Foreskin keratinocyte (primary cell): ENCODE measurements at places on chromosomes 5 and 9. TPM values are rescaled to one million over a fixed set of nuclear protein-coding genes. Genes with fewer than 3 reads are reported as not detected.

GRCh38 chr9:76845254-76845653, 60.7 kb downstream of the PRUNE2 start:
- DNase-seq, result no peak

GRCh38 chr5:59698207-59699178, 195.0 kb downstream of the PDE4D start:
- no peak for DNase-seq

GRCh38 chr5:1111241-1111726, 579 bp downstream of the SLC12A7 start:
- DNase-seq, result no peak

DNA sequence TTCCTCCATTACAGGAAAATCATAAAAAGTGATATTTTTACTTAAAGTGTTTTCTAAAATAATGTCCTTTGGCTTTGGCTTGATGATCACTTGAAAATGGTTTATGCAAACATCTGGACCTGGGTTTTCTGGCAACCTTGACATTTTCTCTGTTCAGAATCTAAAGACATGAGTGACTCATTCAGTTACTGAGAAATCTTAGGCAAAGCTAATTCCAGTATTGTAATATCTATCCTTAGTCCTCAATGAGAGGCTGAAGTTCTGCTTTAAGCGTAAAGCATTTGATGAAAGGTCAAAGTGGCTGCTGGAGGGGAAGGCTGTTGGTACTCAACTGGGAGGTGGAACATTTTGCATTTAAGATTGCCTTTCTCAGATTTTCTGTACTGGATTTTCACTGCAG, 2.3 kb downstream of the MAN2A1 start:
- DNase-seq, result no peak

GRCh38 chr5:62333250-62333794, 27.3 kb downstream of the KIF2A start:
- no peak for DNase-seq

DNA sequence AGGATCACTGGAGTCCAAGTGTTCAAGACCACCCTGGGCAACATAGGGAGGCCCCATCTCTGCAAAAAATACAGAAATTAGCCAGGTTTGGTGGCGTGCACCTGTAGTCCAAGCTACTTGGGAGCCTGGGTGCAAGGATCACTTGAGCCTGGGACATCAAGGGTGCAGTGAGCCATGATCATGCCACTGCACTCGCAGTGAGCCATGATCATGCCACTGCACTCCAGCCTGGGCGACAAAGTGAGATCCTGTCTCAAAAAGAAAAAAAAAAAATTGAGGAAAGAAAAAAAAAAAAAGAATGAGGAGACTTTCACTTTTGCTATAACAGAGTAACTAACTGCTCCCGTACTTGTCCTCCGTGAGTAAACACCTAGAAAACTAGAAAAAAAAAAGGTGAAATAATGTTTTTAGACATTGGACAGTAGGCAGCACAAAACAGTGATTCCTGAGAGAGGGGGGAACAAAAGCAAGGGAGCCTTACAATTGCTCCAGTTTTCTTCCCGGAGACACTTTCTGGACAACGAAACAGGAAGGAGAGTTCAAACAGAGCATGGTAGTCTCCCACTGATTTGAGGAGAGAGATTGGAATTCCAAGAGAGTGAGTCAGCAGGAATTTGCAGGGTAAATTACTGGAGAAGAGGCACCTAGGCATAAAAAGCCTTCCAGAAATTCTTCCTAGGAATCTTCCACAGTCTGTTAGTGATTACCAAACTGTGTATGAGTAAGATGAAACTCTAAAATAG, 6.9 kb upstream of the ZBTB5 start:
- peak; percentile 95 for DNase-seq

- no peak for DNase-seq
Measured at GRCh38 chr9:127903557-127904475, 4.4 kb upstream of the ST6GALNAC6 start.

DNA sequence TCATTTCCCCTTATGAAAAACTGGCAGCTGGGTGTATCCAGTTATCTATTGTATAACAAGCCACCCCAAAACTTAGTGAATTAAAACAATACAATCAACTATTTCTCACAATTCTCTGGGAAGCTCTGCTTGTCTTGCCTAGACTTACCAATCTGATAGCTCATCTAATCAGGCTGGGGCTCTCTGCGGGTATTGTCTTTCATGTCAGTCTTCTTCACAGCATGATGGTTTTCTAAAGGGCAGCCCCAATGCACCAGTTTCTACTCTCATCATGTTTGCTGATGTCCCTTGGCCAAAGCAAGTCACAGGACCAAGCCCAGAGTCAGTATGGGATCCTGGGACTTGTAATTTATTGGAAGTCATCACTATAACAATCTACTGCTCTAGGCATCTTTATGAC, 433.5 kb downstream of the KIAA0825 start:
- DNase-seq, result no peak

- DNase-seq, result no peak
Measured at GRCh38 chr5:169142264-169142970, 158.5 kb downstream of the SLIT3 start.

- no peak for DNase-seq
Measured at GRCh38 chr9:86242071-86242470, 17.4 kb downstream of the C9orf153 start.

GRCh38 chr5:158958021-158958994, 141.4 kb downstream of the EBF1 start:
- DNase-seq, result no peak

DNA sequence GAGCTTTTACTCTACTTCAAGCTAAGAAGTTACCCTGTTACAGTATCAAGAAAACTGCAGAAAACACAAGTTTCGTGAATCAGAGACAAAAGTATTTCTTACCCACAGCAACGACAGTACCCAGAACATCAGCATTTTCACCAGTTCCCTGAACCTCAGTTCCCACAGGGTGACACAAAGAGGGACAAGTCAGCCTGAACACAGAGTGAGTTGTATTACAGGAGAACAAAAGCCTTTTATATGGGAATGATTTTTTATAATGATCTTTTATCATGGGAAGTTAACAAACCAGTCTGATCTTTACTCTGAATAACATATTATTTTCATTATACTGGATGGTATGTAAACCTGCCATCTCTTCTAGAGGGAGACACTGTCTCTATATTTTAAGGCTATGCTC, 139.0 kb upstream of the ITGA1 start:
- DNase-seq, result no peak

- DNase-seq, result no peak
Measured at GRCh38 chr9:106896695-106897094, 33.7 kb downstream of the ZNF462 start.

Gene TSC1
- total RNA-seq, result 20.9 and 22.7 TPM in 2 replicates

Gene FUT7
- total RNA-seq, result not detected in 2 replicates

Gene PTCH1
- 3.3 and 3.7 TPM in 2 replicates for total RNA-seq

Gene PRRT1B
- not detected in 2 replicates for total RNA-seq

Gene RBM27
- 24.9 and 25.4 TPM in 2 replicates for total RNA-seq
